ENCODE measurements at places on chromosomes 1 and 21.

GRCh38 chr1:55827350-55827749 lies 612.2 kb upstream of the USP24 start:
- DNase-seq = no peak

DNA sequence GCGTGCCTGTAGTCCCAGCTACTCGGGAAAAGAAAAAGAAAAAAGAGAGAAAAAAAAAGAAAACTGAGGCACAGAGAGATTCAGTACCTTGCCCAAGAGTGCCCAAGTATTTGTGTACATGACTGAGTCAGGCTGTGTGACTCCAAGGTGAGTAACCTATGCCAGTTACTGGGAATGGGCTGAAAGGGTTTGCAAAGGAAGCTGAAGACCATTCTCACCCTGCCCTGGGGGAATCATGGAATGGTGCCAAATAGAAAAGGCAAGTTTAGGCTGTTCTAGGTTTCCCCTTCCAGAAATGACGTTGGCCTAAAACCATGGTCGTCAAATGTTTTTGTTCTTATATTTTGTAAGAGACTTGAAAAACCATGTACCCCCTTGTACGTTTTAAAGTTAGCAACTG lies 37.9 kb upstream of the LRIG2 start:
- DNase-seq = no peak

- no peak for DNase-seq
Observed at GRCh38 chr1:36304970-36305914, 926 bp upstream of the SH3D21 start.

DNA sequence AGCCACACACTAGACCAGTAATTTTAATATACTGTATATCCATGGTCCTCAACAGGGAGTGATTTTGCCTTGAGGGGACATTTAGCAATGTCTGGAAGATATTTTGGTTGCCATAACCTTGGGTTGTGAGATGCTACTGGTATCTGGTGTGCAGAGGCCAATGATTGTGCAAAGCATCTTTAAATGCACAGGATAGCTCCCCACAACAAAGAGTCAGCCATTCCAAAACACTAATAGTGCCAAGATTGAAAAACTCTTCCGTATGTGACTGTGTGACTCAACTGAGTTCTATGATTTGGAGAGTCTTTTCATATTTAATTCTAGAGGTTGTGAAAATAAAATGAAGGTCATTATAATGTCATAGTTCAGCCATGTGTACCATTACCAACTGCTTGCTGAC lies 141.4 kb upstream of the CACYBP start:
- no peak for DNase-seq

DNA sequence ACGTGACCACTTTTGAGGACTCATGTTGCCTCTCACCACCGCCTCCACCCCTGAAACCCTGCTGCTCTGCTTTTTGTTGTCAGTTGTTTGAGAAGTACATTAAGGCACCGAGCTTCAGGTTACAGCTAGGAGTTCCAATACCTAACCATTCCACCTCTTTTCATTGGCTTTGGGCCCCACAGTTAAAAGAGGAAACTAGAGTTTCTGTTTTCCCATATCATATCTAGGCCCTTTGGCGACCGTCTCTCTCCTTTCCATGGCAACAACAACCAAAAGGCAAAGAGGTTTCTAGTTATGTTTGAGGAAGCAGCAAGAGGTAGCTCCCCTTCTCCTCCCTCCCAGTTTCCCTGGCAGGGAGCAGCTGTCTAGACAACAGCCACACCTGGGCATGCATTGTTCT lies 5.9 kb downstream of the ANKRD35 start:
- DNase-seq = no peak

DNA sequence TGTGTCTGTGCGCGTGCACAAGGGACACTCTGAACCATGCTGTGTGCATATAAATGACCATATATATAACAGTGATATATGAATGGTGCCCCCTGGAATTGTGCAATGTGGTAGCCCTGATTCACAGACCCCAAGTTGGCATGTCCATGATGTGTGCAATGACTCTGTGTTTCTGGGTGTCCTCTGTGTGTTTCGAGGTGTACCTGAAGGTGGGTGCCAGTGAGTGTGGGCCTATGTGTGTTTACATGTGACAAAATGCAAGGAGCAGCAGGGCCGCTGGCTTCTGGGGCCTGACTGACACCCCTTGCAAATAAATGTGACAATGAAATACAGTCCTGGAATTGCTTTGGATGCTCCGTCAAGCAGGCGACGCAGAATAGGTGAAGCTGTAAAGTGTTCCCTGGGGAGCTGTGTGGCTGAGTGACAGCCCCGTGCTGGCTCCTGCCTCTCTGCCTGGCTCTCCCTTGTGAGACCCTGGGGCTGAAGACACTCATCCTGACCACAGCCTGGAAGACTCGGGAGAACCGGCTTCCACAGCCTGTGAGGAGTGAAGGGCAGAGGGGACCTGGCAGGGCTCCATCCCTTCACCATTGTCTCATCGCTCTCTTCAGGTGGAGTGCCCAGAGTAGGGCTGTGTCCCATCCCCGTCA lies 38.2 kb upstream of the CSF3R start:
- no peak for DNase-seq

DNA sequence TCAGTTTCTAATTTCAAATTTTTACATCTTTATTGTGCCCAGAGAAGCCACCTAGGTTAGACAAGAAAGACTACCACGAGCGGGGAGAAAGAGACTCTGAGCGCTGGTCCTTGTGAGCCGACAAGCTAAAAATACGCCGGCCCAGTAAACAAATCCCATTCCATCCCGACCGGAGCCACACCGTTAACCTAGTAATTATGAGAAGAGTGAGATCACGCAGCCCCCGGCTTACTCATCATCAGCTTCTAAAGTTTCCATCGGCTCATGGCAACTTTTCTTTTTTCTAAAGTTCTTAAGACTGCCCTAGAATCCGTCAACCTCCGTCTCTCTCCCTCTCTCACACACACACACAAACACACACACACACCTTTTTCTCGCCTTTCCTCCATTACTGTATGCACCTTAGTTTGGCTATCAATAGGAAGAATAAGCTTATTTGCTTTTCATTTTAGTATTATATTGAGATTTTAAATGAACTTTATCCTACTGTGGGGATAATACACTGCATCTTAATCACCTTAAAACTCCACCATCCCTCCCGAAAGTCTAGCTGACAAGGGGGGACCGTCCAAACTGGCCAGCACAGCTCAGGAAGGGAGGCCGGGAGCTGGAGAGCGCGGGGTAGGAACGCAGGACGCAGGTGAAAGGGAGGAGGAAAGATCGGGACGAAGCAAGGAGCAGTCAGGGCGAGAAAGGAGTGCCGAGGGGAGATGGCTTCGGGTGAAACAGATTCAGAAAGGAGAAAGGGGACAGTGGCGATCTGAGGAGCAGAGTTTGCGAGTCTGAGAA lies 728 bp downstream of the OTUD7B start:
- DNase-seq = peak; percentile 38

GRCh38 chr1:12034381-12034801 lies 15.1 kb downstream of the MIIP start:
- DNase-seq = no peak

GRCh38 chr1:17458794-17459193 lies 19.3 kb upstream of the RCC2 start:
- DNase-seq = no peak

DNA sequence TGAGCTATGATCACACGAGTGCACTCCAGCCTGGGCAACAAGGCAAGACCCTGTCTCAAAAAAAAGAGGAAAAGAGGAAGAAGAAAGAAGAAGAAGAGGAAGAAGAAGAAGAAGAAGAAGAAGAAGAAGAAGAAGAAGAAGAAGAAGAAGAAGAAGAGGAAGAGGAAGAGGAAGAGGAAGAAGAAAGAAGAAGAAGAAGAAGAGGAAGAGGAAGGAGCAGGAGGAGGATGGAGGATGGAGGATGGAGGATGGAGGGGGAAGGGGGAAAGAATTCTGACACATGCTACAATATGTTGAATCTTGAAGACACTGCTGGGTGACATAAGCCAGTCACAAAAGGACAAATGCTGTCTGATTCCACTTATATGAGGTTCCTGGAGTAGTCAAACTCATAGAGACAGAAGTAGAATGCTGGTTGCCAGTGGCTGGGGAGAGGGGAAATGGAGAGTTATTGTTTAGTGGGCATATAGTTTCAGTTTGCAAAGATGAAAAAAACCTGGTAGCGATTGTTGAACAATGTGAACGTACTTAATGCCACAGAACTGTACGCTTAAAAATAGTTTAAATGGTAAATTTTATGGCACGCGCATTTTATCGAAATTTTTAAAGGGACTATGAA lies 47.3 kb upstream of the COA6 start:
- DNase-seq = no peak

- no peak for DNase-seq
Observed at GRCh38 chr1:31643976-31644559, 608 bp downstream of the PEF1 start.

DNA sequence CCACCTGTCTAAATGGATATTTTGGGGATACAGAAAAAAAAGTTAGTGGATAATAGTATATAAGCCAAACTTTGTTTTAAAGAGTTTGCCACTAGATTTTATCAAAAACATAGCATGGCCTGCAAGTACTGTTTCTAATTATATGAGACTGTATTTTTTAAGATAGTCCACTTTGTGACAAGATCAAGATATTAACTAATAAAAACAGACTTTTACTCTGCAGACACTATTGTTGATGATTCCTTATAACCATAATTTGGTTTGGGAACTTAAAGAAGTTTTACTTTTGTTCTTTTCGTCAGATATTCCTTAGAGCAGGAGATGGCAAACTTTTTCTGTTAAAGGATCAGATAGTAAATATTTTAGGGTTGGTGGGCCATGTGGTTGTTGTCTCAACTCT lies 36.4 kb downstream of the SMG7 start:
- DNase-seq = no peak

GRCh38 chr1:213692321-213692720 lies 295.5 kb upstream of the PROX1 start:
- DNase-seq = no peak

DNA sequence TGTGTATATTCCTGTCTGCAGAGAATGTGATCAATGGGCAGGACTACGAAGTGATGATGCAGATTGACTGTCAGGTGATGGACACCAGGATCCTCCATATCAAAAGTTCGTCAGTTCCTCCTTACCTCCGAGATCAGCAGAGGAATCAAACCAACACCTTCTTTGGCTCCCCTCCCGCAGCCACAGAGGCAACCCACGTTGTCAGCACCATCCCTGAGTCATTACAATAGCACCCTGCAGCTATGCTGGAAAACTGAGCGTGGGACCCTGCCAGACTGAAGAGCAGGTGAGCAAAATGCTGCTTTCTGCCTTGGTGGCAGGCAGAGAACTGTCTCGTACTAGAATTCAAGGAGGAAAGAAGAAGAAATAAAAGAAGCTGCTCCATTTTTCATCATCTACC lies 65.2 kb downstream of the OLFML2B start:
- no peak for DNase-seq

- DNase-seq = no peak
Observed at GRCh38 chr1:45585496-45586075, 1.7 kb downstream of the NASP start.

GRCh38 chr1:241950390-241950789 lies 7.2 kb upstream of the BECN2 start:
- DNase-seq = no peak

DNA sequence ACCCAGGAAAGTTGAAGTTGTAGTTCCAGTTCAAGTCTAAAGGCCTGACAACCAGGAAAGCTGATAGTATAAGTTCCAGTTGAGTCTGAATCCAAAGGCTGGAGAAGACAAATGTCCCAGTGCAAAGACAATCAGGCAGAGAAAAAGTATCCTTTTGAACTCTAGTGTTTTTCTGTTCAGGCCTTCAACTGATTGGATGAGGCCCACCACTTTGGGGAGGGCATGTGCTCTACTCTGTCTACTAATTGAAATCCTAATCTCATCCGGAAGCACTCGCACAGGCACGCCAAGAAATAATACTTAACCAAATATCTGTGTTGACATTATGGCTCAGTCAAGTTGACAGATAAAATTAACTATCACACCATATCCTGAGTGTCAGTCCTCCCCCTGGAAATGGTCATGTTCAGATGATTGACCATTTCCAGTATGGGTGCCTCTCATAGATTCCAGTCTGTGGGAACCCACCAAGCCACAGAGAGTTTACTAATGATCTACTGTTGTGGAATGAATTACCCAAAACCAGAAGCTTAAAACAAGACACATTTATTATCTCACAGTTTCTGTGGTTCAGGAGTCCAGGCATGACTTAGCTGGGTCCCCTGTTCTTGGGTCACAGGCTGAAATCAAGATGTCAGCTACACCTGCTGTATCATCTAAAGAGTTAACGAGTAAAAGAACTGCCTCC lies 296.3 kb upstream of the ZP4 start:
- DNase-seq = no peak
